NCI-H1092 treated with DMSO at 0.1 percent for 48 hours (cell line): ENCODE measurements at places on chromosomes 3 and 15.
A peak's percentile ranks its signal among the peaks of the same experiment; 100 is the strongest.

DNA sequence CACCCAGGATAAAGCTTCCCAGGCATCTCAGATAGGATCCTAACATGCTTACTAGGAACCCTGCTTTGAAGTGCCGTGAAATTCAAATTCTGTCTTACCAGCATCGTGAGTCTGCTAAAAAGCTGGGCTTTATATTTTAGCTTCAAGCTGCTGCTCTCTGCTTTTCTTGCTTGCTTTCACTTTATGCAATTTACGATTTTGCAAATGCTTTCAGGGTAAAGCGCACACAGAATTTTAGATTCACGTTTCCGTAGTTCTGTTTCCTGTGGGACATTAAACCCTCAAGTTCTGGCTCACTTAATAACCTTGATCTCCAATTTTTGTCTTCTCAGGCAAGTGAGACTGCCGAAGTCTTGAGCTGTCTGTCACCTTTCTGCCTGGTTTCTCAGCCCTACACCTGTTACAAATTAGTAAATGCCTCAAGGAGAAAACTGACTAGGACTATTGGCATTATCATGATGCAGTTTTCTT is 170.5 kb upstream of the TGFBR2 start:
- DNase-seq = no peak

GRCh38 chr15:65377976-65378366 is at the start of gene IGDCC3:
IGDCC3 (minus strand) TSS chr15:65378002; CDS start chr15:65377788, 214 bp downstream.
- no peak for DNase-seq

DNA sequence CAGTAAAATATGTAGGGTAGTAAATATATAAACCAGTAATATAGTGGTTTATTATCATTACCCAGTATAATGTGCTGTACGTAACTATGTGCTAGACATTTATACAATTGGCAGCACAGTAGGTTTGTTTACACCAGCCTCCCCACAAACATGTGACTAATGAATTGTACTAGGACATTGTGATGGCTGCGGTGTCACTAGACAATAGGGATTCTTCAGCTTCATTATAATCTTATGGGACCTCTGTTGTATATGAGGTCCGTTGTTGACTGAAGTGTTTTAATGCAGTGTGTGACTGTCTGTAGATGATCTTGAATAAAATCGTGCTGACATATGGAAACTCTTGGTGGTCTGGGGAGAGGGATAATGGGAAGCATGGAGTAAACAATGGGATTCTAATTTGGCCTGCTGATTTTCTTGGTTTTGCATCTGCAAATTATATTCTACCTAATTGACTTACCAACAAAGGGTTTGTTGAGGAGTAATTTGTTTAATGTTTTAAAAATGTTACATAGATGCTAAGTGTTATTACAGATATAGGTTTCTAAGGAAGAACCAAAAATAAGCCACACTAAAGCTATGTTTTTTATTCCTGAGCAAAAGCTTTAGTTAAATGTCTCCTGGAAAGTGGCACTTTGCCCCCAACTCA is 496.5 kb upstream of the TBL1XR1 start:
- no peak for DNase-seq

DNA sequence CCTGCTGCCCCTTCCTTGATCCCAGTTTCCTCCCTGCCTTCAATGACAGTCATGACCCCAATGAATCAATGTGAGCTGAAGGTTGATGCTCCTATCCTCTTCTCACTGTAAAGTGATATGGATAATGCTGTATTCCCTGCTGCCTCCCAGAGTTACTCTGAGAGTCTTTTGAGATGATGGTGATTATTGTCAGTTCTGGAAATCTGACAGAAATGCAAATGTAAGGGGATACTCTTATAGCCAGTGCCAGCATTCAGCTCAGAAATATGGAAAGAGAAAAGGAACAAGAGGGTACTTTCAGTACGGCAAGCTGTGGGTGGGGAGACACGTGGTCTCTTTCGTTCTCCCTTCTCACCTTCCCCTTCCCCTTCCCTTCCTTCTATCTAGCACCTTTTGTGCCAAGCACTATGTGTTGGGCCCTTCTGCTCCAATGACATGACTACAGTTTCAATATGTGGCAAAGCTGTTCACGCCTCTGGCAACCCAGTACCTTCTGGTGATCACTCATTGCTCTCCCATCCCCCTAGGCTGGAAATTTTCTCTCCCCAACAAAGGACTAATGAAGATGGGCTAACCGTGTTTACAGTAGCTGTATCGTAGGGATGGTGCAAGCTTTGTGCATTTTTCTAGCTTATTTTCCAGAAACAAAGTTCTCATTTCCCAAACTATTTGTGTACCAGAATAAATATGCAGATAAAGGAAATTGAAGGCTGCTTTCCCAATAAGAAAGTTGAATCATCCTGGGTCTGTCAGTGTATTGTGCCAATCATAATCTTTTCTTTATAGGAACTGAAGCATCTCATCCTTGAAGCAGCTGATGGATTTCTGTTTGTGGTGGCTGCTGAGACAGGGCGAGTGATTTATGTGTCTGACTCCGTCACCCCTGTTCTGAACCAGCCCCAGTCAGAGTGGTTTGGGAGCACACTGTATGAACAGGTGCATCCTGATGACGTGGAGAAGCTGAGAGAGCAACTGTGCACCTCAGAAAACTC is 70.3 kb downstream of the ARNT2 start:
- no peak for DNase-seq

GRCh38 chr3:10378246-10378645 is 57.3 kb upstream of the SEC13 start:
- no peak for DNase-seq

DNA sequence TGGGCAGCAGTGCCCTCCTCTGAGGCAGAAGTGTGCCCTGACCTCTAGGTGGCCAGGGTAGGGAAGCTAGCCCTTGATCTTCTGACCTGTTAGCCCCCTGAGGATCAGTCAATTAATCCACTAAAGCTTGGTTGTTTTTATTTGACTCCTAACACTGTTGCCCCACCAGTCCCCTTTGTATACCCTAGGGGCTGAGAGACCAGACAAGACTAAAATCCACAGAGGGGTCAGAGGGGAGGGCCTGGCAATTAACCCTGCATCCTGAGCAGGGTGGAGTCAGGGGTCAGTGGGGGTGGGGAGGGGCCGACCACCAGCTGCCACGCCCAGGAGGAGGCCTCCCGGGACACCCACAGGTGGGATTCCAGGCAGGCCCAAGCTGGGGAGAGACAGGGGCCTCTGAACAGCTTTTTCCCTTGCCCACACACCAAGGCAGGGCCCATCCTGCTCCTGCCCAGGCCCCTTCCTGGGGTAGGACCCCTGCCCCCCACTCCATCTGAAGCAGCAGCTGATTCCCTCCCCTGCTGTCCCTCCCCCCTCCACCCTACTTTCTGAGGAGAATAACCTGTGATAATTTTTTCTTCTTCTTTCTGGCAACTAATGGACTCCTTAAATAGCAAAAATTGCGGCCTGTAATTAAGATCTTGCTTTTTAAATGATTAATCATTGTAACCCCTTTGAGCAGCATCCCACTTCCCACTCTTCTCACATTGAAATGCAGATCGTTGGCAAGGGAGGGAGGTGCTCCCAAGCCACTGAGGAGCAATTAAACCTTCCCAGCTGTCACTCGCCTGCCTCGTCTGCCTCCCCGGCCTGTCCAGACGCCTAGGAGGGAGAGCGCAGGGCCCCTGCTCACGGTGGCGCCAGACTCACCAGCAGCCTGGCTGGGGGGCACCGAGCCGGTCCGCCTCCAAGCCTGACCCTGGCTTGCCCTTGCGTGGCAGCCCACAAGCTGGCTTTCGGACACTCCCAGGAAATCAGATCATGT is 51.9 kb downstream of the RHCG start:
- peak; percentile 8 for DNase-seq

GRCh38 chr3:18469775-18470174 is 44.6 kb upstream of the SATB1 start:
- no peak for DNase-seq

- no peak for DNase-seq
These were observed 6.4 kb downstream of the UBP1 start for GRCh38 chr3:33433843-33434242.

DNA sequence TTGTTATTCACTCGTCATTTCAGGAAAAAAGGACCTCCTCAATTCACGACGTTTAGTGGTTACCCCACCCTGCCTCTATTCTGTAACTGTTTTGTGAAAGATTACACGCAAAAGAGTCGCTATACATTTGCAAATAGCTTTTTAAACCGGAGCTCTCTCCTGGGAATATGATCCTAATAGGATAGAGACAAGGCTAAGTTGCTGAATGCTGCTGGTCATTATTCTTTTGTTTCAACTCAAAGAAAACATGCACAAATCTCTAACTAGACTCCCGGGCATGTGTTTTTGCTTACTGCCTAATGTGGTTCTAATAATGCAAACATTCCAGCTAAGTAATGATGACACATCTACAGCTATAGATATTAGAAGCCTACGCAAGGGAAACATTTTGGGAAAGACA is 214.6 kb upstream of the MDFIC2 start:
- no peak for DNase-seq

DNA sequence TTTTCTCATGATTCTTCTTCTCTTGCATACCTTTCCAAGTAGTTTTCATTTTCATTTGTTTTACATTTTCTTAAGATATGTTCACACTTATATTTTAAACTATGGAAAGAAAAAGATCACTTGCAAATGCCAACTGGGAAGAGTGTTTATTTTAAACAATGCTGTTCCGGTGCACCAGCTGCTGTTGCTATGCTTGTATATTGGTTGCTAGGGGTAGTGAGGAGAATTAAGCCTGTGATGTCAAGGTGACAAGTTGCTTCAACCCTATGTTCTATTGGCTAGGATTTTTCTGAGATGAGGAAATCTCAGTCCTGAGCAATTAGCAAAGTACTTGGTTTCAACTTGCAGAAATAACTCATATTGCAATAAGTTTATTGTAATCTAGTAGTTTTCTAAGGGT is 500.1 kb downstream of the MFSD1 start:
- DNase-seq = no peak
